Glutamatergic neuron (in vitro differentiated cells): ENCODE measurements at places on chromosomes 5 and 9.

- DNase-seq: no peak
Measured at GRCh38 chr9:81789721-81790120, 100.4 kb upstream of the TLE1 start.

DNA sequence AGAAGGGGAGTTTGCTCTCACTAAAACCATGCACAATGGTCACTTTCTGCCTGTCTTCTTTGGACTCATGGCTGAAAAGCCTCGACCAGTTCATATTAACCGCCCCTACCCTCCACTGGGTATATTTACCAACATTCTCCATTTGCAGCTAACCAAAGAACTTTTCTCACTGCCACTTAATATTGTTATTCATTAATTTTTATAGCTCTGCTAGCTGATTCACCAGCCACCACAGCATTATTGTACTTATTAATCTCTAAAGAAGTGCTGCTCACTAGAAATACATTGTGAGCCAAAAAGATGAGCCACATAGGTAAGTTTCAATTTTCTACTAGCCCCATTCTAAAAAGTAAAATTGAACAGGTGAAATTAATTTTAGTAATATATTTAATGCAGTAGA lies 33.4 kb upstream of the SMIM32 start:
- DNase-seq: no peak

DNA sequence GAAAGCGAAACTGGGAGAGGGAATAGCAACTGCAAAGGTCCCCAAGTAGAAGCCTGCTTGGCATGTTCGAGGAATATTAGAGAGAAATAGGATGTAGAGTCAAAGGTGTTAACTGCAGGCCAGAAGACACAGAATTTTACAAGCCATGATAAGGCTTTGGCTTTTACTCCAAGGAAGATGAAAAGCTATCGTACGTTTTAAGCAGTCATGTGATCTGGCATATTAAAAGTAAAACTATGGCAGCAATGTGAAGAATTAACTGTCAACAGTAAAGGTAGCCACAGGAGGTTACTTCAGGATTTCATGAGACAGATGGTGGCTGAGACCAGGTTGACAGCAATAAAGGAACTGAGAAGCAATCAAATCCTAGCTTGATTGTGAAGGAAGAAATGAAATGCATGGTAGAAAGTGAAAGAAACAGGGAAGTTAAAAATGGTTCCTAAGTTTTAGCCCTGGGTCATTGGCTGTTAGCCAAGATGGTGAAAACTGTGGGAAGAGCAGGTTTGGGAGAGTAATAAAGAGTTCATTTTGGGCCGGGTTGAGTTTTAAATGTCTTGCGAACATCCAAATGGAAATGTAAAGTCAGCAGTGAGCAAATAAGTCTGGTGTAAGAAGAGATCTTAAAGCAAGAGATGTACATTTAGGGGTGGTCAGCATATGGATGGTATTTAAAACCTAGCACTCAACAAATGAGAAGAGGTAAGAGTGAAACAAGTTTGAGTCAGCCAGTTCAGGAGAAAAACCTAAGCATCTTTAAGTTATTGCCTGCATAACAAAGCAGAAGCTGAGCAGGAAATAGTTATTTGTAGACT lies 20.3 kb upstream of the TTC33 start:
- no peak for DNase-seq

GRCh38 chr9:124696101-124696500 lies 75.0 kb downstream of the NR6A1 start:
- no peak for DNase-seq

DNA sequence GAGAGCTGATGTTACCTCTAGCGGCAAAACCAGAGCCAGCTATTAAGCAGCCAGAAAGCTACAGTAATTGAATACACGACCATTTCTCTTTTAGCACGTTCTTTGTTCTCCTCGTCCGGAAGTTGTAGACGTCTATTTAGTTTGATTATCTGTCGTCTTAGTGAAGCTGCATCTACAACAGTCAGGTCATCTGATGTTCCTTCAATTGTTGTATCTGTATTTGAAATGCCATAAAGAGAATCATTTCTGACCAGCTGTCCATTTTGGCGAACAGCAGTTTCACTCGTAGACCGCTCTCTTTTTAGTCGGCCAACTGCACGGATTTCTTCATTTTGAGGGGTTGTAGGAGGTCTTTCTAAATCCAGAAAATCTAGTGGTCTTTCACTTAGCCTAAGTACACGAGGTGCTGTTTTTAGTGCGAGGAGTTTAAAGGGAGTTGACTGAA lies 12.6 kb downstream of the PDE6A start:
- no peak for DNase-seq

DNA sequence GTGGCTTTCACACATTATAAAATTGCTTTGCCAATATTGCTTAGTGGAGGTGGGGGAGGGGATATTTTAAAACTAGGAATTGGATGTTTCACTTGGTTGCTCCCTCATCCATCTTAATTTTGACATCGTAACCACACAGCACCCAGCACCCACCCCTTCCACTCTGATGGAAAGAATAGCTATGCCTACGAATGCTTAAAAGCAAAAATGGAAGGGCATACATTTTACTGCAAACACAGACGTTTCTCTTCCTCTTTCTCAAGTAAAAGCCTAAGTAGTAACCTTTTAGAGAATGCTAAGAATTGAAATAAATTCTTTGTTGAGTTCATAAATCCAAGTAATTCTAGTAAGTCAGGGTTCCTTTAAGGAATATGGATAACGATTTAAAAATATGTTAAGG lies 69.9 kb downstream of the JAKMIP2 start:
- no peak for DNase-seq

- no peak for DNase-seq
Measured at GRCh38 chr9:127473932-127474331, 22.6 kb downstream of the LRSAM1 start.

GRCh38 chr9:89432986-89433530 lies 64.9 kb downstream of the SEMA4D start:
- no peak for DNase-seq

- peak; percentile 40 for DNase-seq
Measured at GRCh38 chr9:4366591-4367330, 66.9 kb upstream of the GLIS3 start.

- no peak for DNase-seq
Measured at GRCh38 chr9:94861589-94862272, 135.2 kb downstream of the AOPEP start.

DNA sequence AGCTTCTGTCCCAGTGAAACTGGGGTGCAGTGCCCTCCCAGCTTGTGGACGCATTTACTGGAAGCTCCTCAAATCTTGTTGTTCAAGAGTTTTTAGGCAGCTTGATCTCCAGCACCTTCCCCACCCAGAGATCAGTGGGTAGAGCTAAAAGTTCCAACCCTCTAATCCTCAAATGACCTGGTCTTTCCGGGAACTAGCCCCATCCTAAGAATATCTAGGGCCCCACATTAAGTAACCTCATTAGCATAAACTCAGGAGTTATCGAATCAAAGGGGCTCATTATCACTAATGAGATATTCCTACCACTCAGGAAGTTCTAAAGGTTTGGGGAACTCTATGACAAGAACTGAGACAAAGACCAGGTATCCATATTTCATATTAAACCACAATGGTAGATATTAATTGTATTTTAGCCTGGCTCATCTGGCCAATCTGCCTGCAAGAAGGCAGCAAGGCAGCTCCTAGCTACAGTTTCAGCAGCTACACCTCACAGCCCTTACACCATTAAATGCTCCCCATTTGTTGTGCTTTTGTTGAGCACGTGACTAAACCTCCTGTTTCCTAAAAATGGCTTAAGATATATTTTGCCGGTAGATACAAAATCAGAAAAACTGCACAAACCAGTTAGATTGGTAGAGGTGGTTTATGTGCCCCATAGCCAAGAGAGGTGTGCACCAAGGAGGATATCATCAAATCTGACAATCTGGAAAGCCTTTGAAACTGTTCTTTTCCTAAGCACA lies 24.6 kb upstream of the SLC22A5 start:
- no peak for DNase-seq

GRCh38 chr9:35042891-35043545 lies 29.4 kb downstream of the VCP start:
- no peak for DNase-seq

GRCh38 chr9:117734082-117734481 lies 29.9 kb downstream of the TLR4 start:
- DNase-seq: no peak

GRCh38 chr5:14342306-14342705 lies 199.2 kb downstream of the TRIO start:
- DNase-seq: no peak
